Lower leg skin (tissue), 4 donors: ENCODE measurements at places on chromosomes 16 and 17. TPM values are rescaled to one million over a fixed set of nuclear protein-coding genes. Genes with fewer than 3 reads are reported as not detected.

DNA sequence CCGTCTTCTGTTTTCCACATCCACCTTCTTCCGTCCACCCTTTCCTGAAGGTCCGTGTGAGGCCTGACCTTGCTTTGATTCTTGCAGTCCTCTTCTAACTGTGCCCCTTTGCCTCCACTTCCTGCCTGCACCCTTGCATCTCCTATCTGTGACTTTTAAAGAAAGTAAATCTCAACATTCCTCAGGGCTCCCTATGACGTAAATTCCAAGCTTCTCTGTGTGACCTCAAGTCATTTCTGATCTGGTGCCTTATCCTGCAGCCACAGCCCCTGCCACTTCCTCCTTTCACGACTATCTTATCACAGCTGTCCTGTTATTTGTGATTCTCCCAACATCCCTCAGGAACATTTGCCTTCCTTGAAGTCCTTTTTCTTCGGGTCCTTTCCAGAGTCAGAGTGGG, 520.5 kb downstream of the CDH13 start:
- no peak for DNase-seq

The DYNLRB2 gene
- 4.1 TPM for total RNA-seq

DNA sequence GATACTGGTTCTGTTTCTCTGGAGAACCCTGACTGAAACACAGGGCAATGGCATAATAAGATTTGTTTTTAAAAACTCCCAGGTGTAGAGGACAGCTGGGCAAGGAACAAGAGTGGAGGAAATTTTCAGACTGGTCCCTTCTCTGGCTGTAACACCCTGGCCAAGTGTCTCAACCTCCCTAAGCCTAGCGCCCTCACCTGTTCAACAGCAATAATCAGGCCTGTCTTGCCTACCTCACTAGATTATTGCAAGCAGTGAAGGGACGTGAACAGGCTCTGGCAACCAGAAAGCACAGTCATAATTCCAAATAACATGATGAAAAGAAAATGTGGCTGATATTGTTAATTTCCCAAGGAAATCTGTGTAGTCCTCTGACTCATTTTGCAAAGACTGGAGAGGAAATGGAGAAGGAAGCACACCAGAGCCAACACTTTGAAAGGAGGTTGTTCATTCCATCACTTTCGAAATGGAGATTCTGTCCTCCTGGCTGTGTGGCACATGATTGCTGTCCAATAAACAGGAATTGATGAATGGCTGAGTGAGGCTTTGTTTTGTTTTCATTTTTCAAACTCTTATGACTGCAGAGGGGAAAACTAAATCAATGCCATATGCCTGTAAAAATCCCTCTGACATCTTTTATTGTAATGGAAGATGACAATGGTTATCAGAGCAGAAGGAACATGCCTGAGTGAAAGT, 87.5 kb upstream of the HLF start:
- no peak for DNase-seq

The GNAO1 gene
- total RNA-seq: 1.4 TPM
